ENCODE measurements at places on chromosomes 7 and 10.

DNA sequence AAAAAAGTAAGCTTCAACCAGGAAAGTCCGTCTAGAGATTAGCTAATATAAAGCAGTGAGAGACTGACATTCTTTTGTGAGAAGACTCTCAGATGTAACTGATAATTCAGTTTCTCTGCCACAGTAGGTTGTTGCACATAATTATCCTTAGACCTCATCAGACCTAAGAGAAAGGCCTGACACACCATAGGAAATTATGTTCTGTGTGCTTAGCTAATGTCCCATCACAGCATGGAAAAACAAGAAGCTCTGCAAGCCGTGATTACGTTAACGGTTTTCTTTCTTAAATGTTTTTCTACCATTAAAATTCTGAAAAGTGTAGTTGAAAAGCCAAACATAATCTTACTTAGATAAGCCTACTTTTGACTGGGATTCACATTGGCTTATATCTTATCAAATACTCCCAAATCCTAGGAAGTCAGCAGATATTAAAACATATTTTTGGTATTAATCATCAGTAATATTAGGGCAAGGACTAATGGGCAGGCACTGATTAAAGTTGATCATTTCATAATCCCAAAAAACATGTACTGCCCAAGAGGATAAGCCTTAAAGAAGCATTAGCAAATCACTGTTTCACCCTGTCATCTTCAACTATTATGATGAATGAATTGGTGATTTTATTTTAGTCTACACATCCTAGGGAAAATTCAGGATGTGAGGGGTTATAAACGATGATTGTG lies 5.2 kb downstream of the CSTF2T start:
- no peak for DNase-seq

- no peak for DNase-seq
Measured at GRCh38 chr10:521261-522250, 167.9 kb downstream of the DIP2C start.

- peak; percentile 97 for DNase-seq
Measured at GRCh38 chr10:119006451-119007210, 22.9 kb upstream of the NANOS1 start.

GRCh38 chr10:3361640-3362039 lies 189.1 kb upstream of the PITRM1 start:
- no peak for DNase-seq

DNA sequence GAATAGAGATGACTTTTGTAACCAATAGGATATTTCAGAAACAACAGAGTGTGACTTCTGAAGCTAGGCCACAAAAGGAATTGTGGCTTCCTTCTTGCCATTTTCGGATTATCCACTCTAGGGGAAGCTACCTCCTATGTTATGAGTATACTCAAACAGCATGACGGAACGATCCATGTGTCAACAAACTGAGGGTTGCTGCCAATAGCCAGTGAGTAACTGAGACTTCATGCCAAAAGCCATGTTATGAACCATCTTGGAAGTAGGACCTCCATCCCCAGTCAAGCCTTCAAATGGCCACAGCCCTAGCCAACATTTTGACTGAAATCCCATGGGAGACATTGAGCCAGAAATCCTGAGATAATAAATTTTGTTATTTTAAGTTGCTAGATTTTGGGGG lies 69.0 kb upstream of the IL6 start:
- DNase-seq, result no peak

GRCh38 chr10:72563327-72563932 lies 62.4 kb downstream of the MICU1 start:
- no peak for DNase-seq

GRCh38 chr10:86218160-86218559 lies 148.4 kb downstream of the GRID1 start:
- DNase-seq, result no peak

- no peak for DNase-seq
Measured at GRCh38 chr10:87866412-87866974, 3.1 kb downstream of the PTEN start.

- no peak for DNase-seq
Measured at GRCh38 chr7:91407942-91408341, 143.7 kb downstream of the FZD1 start.

DNA sequence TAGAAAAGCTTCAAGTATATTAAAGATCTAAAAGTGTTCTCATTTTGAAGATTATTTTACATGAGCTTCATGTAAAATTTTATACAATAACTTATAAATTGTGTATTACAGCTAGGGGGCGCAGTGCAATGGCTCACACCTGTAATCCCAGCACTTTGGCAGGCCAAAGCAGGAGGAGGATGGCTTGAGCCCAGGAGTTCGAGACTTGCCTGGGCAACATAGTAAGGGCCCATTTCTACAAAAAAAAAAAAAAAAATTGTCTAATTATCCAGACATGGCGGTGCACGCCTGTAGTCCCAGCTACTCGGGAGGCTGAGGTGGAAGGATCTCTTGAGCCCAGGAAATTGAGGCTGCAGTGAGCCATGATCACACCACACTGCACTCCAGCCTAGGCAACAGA lies 16.6 kb downstream of the ACBD5 start:
- peak; percentile 28 for DNase-seq

- DNase-seq, result no peak
Measured at GRCh38 chr7:27105301-27106031, 3.0 kb upstream of the HOXA2 start.

- DNase-seq, result no peak
Measured at GRCh38 chr7:11054033-11054432, 80.4 kb downstream of the PHF14 start.

- peak; percentile 21 for DNase-seq
Measured at GRCh38 chr10:137031-137430, 1.8 kb downstream of the ZMYND11 start.

- no peak for DNase-seq
Measured at GRCh38 chr7:90701021-90701420, 104.9 kb downstream of the CDK14 start.

- no peak for DNase-seq
Measured at GRCh38 chr10:43201545-43202131, 63.4 kb downstream of the CSGALNACT2 start.

GRCh38 chr10:113476673-113477072 lies 76.2 kb upstream of the HABP2 start:
- DNase-seq, result no peak

DNA sequence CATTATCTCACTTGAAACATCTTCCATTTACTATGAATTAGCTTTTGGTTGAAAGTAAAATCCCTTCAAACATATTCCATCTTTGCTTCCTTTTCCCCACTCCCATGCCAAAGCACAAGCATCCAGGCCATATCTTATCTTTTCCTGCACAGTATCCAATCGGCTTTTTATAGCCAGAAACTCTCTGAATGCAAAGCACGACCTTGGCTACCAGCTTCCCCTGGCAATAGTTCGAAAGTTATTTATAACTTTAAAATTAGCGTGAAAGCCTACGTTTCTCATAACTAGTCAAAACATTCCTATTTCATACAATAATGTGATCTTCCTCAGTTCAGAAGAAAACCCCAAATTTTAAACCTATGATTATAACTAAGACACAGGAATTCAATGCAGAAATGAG lies 440 bp downstream of the CTNNA3 start:
- DNase-seq, result no peak

DNA sequence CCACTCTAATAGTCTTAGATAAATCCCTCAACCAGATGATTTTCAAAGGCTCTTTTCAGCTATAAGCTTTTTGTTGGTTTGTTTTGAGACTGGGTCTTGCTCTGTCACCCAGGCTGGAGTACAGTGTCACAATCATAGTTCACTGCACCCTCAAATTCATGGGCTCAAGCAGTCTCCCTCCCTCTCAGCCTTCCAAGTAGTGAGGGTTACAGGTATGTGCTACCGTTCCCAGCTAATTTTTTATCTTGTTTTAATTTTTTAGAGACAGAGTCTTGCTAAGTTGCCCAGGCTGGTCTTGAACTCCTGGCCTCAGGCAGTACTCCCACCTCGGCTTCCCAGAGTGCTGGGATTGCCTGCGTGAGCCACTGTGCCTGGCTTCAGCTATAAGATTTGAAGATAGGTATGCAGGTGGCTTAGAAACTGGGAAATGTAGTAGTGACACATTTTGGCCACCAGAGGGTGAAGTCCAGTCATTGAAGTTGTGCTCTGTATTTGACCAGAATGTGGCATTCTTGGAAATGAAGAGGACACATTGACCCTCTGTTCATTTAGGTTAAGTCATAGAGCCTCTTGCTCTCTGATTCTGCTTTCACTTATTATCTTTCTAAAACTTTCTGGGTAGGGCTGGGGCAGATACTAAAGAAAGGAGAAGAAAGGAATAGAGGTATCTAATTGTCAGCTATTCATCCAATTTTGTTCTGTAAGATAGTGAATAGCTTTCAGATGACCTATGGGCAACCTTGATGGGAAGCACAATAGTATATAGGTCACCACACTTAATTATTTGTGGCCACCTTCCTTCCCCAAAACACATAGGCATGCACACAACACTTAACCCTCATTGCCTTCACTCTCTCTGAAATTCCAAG lies 36.0 kb downstream of the R3HCC1L start:
- peak; percentile 33 for DNase-seq

DNA sequence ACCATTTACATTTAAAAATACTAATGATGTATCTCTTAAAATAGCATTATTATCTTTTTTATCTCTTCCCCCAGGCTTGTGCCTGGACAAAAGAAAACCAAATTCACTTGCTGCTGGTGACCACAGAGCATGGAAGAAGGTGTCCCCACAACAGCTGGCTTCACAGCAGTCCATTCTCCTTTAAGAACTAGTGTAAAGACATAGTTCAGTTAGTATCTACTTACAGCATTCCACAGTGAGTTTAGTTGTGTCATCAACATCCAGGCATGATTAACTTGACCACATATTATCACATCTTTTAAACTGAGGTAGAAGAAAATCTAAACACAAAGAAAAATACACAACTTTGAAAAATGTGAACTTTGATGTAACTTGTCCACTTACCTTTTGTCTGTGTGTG lies 55.0 kb downstream of the LRRC17 start:
- peak; percentile 46 for DNase-seq

DNA sequence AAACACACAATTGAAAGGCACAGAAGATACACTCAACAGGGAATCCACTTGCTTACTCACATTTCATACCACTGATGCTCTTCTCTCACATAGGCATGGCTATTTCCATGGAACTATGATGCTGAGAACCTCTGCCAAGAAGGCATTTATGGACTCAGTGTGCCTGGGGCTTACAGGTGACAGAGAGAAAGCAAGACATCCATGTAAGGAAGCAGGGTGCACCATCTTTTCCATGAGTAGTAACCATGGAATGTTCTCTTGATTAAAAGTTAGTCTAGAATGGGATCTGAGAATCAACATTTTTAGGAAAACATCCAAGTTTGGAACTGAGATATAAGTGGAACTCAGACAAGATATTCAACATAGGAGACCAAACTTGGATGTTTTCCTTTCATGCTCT lies 52.5 kb upstream of the MACC1 start:
- peak; percentile 82 for DNase-seq

GRCh38 chr10:59829024-59829423 lies 75.8 kb upstream of the MRLN start:
- DNase-seq, result no peak

GRCh38 chr7:128194533-128195282 lies 46.4 kb upstream of the LEP start:
- no peak for DNase-seq

GRCh38 chr10:111161109-111161874 lies 84.5 kb downstream of the ADRA2A start:
- DNase-seq, result no peak

DNA sequence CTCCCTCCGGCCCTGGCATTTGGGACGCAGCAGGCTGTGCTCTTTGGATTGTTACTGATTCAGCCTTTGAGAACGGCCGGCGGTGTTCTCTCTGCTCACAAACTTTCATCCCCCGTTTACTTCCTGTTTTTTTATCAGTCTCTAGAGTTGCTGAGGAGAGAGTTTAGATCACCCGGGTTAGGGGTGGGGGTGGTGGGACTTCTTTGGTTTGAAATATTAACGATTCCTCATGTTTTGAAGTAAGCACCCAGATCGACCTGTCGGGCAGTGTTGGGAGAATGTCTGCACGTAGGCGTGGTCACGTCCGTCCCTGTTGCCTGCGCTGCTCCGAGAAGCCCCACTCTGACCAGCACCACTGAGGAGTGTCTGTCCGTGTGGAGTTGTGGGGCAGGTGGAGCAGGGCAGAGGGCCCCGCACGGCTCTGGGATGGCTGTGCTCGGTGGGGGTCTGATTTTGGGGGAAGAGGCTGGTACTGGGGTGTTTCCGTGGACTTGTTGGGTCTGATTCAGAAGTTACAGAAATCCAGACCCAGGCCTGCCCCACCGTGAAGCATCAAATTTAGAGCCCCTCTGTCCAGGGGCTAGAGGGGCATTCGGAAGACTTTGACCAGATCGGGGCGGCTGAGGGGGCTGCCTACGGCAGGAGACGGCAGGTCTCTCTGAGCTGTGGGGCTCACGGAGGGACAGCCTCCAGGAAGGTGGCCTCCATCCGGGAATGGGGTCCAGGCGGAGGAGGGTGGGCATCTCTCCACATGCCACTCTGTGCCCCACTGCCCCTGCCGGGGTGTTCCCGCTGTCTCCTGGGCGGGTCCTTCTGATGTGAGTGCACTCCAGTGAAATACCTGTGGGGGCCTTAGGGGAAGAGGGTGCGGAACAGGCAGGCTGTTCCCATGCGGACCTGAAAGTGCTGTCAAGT lies 7.4 kb downstream of the INPP5A start:
- no peak for DNase-seq

DNA sequence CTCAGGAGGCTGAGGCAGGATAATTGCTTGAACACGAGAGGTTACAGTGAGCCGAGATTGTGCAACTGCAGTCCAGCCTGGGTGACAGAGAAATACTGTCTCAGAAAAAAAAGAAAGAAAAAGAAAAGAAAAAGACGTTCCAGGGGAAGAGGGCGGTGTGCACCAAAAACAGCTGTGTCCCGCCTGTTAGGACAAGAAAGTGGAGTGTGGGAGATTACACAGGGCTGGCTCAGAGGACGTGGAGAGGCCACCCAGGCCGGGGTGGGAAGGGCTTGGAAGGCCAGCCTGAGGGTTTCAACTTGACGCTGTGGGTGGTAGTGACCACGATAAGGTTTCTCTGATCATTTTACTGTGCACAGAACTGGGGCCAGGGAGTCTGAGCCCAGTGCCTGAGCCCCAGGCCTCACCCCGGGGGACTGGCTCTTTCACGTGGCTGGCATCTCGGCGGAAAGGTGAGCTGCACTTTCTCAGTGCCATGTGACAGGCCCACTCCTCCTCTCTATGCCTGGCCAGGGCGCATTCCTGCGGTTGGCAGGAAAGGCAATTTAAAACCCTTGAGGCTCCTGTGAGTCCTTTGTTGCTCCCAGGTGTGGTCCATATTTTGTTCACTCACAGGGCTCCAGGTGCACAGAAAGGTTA lies 13.9 kb downstream of the RHBDD2 start:
- DNase-seq, result no peak

DNA sequence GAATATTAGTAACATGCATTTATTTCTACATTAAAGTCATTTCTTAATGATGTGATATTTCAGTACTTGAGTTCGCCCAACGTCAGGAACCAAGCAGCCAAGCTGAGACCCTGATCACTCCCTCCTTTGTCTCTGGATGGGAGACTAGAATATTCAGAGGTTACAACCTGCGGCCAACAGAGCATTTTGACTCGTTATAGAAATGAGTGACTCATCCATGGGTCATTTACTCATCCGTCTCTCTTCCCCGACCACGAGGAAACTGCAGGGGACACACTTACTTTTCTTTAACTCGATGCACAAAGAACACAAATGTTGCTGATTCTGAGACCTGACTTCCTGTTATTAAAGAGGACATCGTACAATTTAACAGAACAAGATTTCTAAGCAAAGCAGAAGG lies 343.3 kb downstream of the FRMD4A start:
- DNase-seq, result peak; percentile 84
